ENCODE measurements at places on chromosomes 4 and X. TPM values are rescaled to one million over a fixed set of nuclear protein-coding genes. Genes with fewer than 3 reads are reported as not detected.

DNA sequence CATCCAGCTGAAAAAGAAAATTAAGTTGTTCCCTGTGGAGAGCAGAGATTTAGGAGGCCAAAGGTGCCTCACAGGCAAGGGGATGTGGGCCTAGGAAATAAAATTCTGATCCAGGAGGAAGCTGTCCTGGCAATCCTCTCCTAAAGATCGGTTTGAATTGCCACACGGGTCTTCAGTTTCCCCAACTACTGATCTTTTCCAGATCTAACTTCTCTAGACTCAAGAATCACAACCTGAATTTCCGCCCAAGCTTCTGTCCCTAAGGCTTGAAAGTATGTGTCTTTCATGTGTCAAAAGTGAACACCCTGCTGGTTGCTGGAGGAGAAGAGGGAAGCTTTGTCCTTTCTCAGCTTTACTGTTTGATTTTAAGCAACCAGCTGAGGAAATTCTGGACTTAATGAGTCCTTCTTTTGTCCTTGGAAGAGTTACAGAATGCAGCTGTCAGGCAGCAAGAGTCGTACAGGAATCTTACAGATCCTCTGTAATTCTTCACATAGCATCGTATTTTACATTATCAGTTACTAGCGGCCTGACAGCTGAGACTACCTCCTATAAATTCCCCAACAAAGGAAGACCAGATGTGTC is 93.8 kb downstream of the INPP4B start:
- no peaks in the 10 kb centered on the region for H3K27me3 ChIP-seq
- DNase-seq, result no peak
- H3K27ac ChIP-seq, result no peak overlapping the region
- H3K36me3 ChIP-seq, result no peaks in the 10 kb centered on the region
- H3K4me1 ChIP-seq, result no peaks in the 10 kb centered on the region

DNA sequence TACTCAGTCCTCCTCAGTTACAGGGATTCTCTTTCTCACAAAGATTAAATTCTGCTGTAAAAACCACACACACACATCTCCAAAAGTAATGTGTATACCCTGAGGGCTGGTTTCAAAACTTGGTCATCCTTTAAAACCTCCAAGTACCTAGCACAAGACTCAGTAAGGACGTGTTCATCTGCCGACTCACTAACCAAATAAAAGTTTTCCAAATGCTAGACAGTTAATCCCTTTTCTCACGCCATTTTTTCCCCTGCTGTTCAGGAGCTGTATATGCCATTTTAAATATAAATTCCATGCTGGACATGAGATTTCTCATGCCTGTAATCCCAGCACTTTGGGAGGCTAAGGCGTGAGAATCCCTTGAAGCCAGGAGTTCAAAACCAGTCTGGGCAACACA is 3.9 kb upstream of the SAT1 start:
- H3K27ac ChIP-seq, result no peak overlapping the region
- H3K27me3 ChIP-seq, result no peaks in the 10 kb centered on the region
- H3K4me1 ChIP-seq, result peaks cover 9% of the 10 kb centered on the region
- no peak overlapping the region for H3K4me3 ChIP-seq
- H3K36me3 ChIP-seq, result no peaks in the 10 kb centered on the region

- no peak overlapping the region for H3K27ac ChIP-seq
- no peaks in the 10 kb centered on the region for H3K27me3 ChIP-seq
Observed at GRCh38 chr4:41715155-41715554, 33.4 kb downstream of the PHOX2B start.

DNA sequence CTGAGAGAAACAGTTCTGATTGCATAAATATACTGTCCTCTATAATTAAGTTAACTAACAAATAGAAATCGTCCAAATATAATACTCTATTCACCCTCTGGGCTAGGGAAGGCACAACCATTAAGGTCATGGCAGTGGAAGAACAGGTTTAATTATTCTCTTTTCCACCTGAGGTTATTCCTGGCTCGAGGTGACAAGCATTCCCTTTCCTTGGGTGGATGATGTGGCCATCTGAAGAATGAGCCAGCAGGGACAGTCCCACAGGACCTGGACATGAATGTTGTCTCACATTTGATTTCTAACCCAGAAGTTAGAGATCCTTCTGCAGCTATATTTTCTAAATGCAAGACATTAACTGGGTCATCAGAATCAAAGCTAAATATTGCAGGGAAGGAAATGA is 5.5 kb downstream of the IBSP start:
- H3K4me3 ChIP-seq, result no peak overlapping the region
- no peaks in the 10 kb centered on the region for H3K36me3 ChIP-seq
- H3K27ac ChIP-seq, result no peak overlapping the region
- DNase-seq, result no peak

DNA sequence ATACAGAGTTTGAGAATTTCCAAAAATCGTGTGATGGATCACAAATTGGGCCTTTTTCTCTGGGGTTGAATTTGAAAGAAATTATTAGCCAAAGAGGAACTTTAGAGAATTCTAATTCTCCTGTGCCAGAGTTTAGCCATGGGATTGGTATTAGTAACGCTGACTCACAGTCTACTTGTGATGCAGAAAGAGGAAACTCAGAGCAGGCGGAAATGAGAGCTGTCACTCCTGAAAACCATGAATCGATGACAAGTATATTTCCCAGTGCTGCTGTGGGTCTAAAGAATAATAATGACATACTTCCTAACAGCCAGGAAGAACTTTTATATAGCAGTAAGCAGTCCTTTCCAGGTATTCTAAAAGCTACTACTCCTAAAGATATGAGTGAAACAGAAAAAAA is 64.9 kb downstream of the N4BP2 start:
- H3K36me3 ChIP-seq, result no peaks in the 10 kb centered on the region
- DNase-seq, result no peak
- H3K27ac ChIP-seq, result no peak overlapping the region
- H3K27me3 ChIP-seq, result no peaks in the 10 kb centered on the region
- H3K4me3 ChIP-seq, result no peak overlapping the region

DNA sequence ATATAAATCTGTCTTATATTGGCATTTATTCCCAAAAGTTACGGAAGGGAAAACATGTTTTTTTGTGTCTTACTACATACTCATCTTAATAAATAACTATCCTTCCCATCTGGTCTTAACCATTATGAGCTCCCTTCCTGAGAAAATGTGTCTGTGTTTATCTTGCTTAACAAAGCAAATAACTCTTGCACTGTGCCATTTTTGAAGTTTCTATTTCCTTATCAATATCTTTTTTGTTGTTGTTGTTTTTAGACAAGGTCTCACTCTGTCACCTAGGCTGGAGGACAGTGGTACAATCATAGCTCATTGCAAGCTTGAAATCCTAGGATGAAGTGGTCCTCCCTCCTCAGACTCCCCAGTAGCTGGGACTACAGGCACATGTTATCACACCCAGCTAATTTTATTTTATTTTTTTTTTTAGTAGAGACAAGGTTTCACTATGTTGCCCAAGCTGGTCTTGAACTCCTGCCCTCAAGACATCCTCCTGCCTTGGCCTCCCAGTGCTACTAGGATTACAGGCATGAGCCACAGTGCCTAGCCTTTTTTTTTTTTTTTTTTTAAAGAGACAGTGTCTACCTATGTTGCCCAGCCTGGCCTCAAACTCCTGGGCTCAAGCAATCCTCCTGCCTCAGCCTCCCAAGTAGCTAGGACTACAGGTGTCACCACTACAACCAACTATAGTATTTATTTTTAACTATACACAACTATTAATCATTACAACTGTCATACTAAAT is 36.9 kb downstream of the CNOT6L start:
- H3K27ac ChIP-seq, result no peak overlapping the region
- no peak for DNase-seq
- H3K4me3 ChIP-seq, result no peak overlapping the region
- H3K4me1 ChIP-seq, result no peaks in the 10 kb centered on the region
- H3K36me3 ChIP-seq, result no peaks in the 10 kb centered on the region

GRCh38 chrX:17525762-17526555 is 151.0 kb downstream of the NHS start:
- H3K36me3 ChIP-seq, result no peaks in the 10 kb centered on the region
- peaks cover 43% of the 10 kb centered on the region for H3K4me1 ChIP-seq
- no peak overlapping the region for H3K27ac ChIP-seq
- H3K4me3 ChIP-seq, result no peak overlapping the region

The C4orf36 gene
- total RNA-seq, result 2.0 TPM

The H2AZ1 gene
- total RNA-seq, result 410 TPM

The GAGE12E gene
- total RNA-seq, result not detected

The CLDN34 gene
- 0.26 TPM for total RNA-seq

The SPANXA2 gene
- total RNA-seq, result not detected

The FAM13A gene
- total RNA-seq, result 6.1 TPM

The CTAG1B gene
- total RNA-seq, result not detected

Data from esophagus squamous epithelium (tissue), 5 donors.